Naive thymus-derived CD4-positive, alpha-beta T cell (primary cell): ENCODE measurements at places on chromosomes 1 and 21.
A peak's percentile ranks its signal among the peaks of the same experiment; 100 is the strongest.

- DNase-seq: no peak
These were observed 19.7 kb downstream of the SYNJ1 start for GRCh38 chr21:32708069-32708468.

DNA sequence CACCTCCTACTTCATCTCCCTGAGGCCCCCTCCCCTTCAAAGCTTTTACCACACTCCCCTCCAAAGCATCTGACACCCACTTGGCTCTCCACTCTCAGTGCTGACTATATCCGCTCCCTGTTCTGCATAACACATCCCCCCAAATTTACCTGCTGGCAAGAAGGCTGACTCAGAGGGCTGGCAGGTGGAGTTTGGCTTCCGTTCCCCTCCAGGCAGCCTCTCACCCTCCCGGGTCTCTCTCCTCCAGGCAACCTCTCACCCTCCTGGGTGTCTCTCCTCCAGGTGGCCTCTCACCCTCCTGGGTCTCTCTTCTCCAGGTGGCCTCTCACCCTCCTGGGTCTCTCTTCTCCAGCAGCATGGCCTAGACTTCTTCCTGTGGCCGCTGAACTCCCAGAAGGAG is 562.1 kb downstream of the NPHP4 start:
- DNase-seq: no peak

- peak; percentile 16 for DNase-seq
These were observed 679 bp downstream of the ABL2 start for GRCh38 chr1:179228783-179229213.

GRCh38 chr1:81756872-81757271 is 43.9 kb upstream of the ADGRL2 start:
- DNase-seq: no peak

- no peak for DNase-seq
These were observed 357.5 kb upstream of the RUNX1 start for GRCh38 chr21:35406635-35407034.

- DNase-seq: no peak
These were observed 529.4 kb upstream of the CXADR start for GRCh38 chr21:16983420-16983819.

- no peak for DNase-seq
These were observed 21.3 kb downstream of the RGS4 start for GRCh38 chr1:163090321-163090945.

DNA sequence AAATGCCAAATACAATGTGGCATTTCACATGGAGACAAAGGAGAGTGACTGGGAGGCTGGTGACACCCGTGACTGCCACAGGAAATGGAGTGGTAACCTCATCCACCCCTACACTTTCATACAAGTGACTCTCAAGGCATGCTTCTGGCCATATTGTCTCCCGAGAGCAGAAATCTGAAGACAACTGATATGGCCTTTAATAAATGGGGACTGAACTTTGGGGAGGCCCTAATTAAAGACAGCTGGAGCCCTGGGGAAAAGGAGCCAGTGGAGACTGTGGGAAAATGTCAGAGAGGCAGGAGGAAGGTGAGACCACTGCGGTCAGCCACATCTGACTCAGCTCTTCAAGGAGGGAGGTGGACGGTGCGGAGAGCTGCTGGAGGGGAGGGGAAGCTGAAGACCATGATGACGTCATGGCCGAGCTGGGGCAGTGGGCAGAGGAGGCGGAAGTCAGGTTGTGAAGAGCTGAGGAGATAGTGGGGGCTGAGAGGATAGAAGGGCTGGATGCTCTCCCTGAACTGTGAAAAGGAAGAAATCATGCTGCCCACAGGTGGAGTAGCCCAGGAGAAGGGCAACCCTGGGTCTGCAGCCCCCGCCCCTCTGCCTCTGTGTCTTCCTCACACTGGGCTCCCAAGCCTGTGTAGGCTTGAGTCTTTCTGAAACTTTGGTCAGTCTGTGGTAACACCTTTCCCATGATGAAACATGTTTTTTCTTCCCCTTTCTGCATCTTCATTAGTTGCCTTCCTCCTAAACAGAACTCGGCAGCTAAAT is 14.0 kb upstream of the NCF2 start:
- no peak for DNase-seq

DNA sequence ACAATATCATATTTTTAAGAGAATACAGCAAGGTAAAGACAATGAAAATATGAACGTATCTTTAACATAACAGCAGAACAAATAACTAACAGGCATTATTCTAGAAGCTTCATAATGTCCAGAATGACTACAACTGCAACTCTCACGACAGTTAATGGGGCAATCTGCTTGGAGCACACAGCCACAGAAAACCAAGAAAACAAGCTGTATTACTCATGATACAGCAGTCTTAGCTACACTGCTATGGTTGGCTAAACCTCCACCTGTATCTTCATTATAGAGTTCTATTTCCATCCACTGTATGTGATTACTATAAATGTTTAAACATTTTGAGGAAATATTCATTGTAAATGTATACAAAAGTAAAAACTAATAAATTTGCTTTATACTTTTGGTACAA is 139.9 kb downstream of the DPYD start:
- DNase-seq: no peak

DNA sequence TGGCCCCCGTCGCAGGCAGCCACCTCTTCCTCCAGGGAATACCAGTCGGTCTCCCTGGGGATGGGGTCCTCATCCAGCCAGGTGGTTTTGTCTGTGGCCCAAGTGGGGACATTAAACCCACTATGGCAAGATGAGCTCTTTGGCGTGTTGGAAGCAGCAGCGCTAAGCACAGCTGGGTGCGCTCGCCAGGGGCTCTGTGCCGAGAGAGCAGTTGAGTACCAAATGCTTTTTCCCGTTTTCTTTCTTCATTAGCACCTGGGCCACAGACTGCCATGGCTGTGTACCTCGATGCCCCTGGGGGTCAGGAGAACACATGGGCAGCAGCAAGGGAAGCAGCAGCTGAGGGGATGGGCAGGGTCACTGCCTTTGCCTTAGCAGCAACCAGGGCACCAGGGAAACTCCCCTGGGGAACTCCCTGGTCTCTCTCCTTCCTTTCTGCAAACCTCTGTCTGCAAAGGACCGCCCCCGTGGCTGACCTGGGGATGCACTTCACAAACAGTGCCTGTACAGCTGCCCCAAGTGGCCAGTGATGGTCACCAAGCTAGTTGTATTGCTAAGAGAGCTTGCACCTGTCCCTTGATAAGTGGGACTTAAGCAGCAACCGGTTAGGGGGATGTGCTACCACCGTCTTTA is 31.1 kb downstream of the EDARADD start:
- no peak for DNase-seq

DNA sequence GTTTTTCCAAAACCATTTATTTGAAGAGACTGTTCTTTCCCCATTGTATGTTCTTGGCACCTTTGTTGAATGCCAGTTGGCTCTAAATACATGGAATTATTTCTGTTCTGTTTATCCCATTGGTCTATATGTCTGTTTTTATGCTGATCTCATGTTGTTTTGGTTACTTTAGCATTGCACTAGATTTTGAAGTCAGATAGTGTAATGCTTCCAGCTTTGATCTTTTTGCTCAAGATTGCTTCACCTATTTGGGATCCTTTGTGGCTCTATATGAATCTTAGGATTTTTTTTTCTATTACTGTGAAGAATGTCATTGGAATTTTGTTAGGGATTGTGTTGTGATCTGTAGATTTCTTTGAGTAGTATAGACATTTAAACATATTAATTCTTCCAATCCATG is 139.2 kb upstream of the GPR52 start:
- DNase-seq: no peak

GRCh38 chr1:104018922-104019674 is 269.4 kb downstream of the AMY1C start:
- no peak for DNase-seq

DNA sequence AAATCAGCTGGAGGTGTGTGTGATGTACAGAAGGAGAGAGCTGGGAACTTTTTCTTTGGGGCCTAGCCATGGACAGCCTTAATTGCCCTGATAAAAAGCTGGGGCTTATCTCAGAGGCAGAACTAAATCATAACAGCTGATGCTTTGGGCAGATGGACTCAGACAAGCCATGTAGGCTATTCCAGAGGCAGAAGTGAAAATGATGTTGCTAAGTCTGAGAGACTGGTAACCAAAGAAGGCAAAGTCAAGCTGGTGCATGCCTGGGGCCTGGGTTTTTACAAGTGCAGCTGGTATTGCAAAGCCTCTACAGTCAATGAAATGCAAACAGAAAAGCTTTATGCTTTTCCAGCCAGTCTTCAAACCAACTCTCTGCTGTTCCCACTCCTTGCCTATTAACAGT is 39.0 kb upstream of the LMX1A start:
- no peak for DNase-seq

DNA sequence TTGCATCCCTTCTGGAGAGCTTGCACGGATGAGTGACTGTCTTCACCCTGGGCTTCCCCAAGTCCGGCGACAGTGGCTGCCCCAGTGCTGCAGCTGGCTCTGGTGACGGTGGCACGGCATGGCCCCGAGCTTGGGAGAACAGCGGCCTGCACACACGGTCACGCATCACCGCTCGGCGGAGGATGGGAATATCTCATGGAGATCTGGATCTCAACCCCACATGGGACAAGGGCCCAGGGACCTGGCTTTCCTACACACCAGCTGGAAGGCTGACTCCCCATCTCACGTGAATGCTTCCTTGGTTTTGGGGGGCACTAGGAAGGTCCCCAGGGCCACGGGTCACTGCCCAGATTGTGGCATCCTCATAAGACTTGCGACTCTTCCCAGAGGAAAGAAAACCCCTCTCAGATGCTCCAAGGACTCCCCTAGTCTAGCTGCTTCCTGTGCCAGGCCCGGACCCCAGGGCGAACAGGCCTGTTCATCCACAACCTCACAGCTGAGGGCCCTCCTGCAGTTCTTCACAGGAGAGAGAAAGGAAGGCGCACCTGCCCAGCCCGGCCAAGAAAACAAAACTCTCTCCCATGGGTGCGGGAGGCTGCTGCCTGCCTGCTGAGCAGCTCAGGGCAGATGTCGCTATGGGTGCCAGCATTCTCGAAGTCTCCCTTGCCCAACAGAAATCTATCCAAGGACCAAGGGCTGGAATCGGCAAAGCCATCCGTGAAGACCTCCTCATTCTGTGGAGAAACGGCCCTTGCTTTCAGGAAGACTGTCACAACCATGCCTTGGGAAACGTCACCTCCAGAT is 9.9 kb downstream of the CFAP410 start:
- DNase-seq: no peak

DNA sequence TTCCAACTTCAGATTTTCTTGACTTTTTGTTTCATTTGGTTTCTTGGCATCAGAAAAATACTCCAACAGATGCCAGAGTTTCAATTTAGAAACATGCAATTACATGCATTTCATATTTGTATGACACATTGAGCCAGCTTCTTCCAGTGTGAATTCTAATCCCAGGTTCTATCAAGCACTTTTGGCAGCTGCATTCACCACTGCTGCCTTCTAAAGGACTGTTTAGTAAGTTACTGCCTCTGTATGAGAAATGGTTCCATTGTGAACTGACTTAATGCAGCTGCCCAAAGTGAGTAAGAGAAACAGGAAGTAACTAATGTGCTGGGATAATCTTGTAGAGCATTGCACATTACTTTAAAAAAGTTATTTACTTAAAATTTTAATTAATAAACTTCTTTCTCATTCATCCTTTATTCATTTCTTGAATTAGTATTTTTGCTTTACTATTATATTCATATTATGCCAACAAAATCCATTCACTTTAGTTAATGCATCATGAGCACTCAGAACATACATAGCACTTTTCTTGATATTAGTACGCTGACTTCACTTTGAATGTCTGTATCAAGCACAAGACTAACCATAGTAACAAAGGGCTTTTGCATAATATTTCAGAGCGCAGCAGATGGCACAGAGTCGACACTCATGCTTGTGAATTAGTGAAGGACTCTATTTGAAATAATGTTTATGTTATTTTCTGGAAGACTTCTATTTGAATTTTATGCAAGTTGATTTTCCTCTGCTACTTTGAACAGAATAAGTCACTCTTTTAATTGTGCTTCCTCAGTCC is 9.8 kb downstream of the RGS18 start:
- no peak for DNase-seq

DNA sequence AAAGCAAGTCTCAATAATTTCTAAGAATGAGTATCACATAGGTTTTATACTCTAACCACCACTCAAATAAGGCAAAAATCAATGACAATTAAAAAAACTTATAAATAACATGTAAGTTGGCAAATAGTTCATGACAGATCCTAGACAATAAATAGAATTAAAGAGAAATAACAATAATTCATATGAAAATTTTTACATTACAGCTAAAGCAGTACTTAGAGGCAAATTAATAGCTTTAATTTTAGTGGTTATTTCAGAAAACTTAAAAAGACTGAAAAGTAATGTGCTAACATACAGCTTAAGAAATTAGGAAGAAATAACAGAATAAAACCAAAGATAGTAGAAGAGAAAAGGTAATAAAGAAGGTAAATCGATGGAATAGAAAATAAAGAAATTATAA is 179.9 kb upstream of the SPAG17 start:
- no peak for DNase-seq

GRCh38 chr1:183628537-183628936 is 7.0 kb downstream of the ARPC5 start:
- no peak for DNase-seq

DNA sequence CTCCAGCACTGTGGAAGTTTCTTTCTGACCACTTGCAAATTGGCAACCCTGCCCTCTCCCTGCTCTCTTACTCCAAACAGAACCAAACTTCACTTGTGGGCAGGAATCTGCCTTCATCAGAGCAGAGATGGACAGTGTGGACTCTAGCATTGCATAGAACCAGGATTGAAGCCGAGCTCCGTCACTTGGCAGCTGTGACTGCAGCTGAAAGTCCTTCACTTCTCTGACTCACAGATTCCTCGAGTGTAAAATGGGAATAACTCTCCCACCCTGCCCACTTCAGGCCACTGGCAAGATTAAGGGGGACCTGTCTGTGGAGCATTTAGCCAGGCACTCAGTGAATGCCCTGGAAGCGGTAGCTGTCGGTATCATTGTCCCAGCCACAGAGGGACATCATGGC is 75.7 kb upstream of the ZBTB40 start:
- no peak for DNase-seq

DNA sequence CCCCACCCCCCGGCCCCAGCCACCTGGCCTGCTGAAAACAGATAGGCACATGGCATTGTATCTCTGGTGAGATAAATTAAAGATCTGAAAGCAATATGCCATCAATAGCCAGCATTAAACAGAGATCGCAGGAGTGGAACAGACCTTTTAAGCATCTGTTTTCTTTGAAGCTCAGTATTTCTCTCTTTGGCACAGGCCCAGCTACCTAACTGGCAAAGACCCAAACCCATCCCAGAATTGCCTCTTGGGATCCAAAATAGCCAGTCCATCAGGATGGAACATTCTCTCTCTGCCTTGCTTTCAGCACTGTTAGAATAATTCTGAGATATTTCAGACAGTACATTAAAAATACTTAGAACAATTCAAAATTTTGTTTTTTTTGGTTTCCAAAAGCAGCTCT is 46.0 kb downstream of the KCNJ6 start:
- no peak for DNase-seq

DNA sequence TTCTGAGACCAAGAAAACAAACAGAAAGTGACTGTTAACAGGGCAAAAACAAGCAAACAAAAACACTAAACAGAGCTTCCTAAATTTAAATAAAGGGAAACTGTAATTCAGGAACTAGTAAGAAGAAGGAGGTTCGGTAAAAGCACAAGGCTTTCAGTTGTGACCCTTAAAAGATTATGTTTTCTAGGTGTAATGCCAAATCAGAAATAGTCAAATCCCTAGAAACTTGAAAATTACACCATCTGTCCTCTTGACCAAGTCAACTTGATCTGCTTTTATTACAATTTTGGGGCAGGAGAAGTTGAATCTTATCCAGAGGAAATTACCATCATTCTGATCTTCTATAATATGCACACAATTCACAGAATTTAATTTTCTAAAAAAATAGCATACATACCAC is 754.0 kb upstream of the ADGRL4 start:
- DNase-seq: no peak
